Activated CD4-positive, CD25-positive, alpha-beta regulatory T cell treated with anti-CD3 and anti-CD28 coated beads, Interleukin-2, amount 50 U/mL, for 24 hours (primary cell): ENCODE measurements at places on chromosomes 11 and 22.

DNA sequence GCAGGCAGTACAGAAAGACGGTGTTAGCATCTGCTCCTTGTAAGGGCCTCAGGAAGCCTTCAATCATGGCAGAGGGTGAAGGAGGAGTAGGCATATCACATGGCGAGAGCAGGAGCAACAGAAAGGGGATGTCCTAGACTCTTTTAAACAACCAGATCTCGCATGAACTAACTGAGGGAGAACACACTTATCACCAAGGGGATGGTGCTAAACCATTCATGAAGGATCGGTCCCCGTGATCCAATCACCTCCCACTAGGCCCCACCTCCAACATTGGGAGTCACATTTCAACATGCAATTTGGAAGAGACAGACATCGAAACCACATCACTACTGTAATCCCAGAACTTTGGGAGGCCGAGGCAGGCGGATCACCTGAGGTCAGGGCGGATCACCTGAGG lies 39.9 kb upstream of the LIPT2 start:
- ATAC-seq: no peak

DNA sequence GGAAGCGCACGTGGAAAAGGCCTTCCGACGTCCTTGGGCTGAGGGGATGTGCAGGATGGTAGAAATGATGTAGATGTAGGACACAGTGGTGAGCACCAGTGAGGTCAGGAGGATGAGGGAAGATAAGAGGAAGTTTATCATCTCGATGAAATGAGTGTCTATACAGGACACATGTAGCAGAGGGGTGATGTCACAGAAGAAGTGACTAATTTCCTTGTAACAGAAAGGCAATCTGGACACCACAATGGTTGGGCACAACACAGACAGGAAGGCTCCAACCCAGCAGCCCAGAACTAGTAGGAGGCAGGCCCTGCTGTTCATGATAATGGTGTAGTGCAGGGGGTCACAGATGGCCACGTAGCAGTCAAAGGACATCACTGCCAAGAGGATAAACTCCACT lies 35.0 kb upstream of the OR6M1 start:
- no peak for ATAC-seq

GRCh38 chr11:57485217-57485990 lies 25.1 kb downstream of the RTN4RL2 start:
- ATAC-seq: peak; percentile 14

GRCh38 chr11:94832604-94833235 lies 64.6 kb downstream of the AMOTL1 start:
- no peak for ATAC-seq

DNA sequence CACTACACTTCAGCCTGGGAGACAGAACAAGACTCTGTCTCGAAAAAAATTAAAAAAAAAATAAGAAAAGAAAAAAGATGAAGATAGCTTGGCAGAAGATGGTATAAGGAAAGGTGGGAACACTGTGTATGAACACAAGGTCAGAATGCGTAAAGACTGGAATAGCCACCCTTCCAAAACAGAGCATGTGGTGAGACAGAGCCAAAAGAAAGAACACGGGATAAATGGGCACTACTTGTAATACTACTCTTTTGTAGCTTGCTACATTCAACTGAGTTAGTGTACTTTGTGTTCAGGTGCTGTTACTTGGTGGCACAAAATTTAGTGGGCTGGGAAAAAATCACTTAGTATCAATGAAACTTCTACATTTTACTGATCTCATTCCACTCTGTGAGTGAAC lies 628.6 kb upstream of the KIRREL3 start:
- ATAC-seq: no peak

DNA sequence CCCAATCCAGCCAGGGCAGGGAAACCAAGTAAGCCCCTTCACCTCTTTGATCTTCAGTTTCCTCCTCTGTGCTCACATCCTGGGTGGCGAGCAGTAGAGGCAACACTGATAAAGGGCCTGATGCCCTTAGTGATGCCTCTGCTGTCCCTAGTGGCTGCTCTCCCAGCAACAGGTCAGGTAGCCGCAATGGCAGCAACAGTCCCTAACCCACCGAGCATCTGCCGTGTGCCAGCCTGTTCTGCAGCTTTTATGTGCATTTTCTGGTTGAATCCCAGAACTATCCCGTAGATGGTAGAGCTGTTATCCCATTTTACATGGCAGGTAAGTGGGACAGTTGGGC lies 5.2 kb downstream of the SCYL1 start:
- ATAC-seq: peak; percentile 66

DNA sequence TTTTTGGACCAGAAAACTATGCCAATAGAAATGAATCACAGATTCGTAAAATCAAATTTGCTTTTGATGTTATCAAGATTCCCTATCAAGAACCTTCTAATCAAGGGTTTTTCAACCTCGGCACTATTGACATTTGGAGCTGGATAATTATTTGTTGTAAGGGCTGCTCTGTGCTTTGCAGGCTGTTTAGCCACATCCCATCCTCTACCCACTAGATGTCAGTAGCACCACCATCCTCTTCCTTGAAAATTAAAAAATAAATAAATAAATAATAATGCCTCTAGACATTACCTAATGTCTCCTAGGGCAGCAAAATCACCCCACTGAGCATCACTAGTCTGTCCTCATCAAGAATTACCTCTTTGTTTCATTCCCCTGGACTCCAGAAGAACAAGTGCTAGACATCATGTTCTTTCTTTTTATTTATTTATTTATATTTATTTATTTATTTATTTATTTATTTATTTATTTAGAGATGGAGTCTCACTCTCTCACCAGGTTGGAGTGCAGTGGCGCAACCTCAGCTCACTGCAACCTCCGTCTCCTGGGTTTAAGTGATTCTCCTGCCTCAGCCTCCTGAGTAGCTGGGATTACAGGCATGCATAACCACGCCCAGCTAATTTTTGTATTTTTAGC lies 744.7 kb downstream of the KCNA4 start:
- no peak for ATAC-seq

- peak; percentile 88 for ATAC-seq
Measured at GRCh38 chr11:108199446-108200321, 22.8 kb downstream of the NPAT start.

DNA sequence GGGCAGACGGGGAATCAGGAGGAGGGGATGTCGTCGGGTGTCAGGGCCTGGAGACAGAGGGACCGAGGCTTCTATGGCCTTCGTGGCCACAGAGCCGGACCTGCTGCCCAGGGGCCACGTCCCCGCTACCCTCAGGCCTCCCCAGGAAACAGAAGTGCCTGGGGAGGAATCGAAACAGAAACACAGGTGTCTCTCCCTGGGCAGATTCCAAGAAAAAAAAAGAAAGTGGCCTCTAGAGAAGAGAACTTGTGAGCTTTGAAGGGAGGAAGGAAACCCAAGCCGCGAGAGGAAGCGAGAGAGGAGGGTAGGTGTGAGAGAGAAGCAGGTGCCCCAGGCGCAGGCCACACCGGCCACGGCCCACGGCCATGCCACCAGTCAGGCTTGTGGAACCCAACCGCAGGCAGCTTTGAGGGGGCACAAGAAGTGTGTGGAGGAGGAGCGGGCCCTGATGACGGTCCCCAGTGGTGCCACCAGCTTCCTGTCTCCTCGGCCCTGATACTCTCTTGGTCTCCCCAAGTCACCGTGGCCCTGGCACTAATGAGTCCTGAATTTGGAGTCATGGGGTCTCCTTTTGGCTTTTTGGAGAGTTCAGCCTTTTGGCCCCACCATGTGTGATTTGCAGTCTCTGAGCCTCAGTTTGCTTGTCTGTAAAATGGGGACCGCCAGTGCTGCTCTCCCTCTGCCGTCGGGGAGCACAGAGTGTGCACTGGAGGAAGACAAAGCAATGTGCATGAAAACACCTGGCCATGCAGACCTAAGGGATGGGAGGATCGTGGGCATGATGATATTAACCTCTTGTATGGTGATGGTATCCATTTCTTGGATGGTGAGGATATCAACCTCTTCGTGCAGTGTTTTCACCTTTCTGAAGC lies 25.2 kb downstream of the LIF start:
- ATAC-seq: peak; percentile 64

DNA sequence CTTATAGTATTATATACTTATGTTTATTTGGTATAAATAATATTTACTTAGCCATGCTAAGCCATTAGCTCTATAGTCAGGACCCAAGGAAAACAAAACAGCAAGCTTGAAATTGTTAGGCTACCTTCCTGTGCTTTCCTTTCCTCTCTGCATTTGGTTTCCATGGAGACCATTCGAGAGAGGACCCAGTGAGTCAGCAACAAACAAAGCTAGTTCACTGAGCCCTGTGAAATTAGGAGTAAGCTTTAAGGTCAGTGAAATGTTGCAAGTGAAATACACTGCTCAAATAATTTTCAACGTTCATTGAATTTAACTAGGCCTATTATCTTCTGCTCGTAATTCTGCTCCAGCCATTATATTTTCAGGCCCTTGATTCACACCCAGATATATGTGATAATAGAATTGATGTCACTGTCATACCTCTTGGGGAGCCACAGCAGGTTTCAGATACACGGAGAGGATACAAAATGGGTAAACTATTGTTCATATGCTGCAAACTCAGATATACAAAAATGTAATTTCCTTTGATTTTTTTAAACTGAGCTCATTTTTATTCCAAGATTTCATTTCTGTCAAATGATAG lies 9.1 kb upstream of the OR10D3 start:
- no peak for ATAC-seq

DNA sequence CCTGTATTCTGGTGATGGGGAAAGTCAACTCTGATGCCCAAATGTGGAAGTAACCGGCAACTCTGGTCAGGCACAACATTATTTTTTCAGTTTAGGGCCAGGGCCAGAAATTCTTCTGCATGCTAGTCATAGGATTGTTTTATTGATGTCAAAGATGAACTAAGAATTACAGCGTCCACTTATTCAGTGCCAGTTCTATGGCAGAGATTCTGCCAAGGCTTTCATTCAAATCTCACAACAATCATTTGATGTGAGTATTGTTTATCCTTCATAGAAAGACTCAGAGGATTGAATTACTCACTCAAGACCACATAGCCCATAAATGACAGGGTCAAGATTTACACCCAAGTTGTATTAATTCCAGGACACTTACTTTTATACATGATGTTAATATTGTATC lies 87.7 kb downstream of the TMPRSS5 start:
- no peak for ATAC-seq

- ATAC-seq: no peak
Measured at GRCh38 chr11:44133335-44133946, 38.0 kb downstream of the EXT2 start.

GRCh38 chr11:44680982-44681597 lies 45.7 kb upstream of the TSPAN18 start:
- ATAC-seq: peak; percentile 53

DNA sequence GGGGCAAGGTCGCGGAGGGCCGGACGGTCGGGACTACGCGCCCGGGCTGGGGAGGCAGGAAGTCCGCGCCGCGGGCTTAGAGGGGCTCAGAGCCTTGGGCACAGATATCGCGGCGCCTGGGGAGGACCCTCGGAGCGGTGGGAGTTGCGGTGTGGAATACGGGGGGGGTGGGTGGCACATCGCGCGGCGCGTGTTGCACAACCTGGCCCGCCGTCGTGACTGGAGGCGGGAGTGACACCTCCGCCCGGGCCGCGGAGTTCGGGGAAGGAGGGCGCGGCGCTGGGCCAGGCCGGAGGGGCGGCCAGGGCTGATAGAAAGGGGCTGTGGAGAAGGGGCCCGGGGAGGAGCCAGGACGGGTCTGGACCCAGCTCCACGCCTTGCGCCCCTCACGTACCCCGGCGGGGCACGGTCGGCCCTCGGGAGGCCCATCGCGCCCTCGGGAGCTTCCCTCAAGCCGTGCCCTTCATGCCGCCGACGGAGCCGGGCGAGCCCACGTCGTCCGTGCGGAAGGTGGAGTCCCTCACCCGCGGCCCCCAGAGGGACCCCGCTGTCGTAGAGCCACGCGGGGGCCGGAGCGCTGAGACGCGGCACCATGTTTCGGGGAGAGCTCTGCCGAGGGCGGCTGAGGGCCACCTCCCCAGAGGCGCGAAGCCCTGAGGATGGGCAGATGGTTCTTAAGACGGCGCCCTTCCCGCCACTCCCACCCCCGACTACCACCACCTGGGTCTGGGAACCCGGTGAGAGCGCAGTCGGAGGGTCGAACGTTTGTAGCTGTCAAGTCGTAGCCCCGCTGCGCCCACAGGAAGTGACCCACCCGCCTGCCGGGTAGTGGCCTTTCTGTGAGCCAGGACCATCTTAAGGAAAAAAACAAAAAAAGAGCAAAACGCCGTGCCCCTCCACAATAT lies 729 bp downstream of the IL17RA start:
- ATAC-seq: peak; percentile 5

DNA sequence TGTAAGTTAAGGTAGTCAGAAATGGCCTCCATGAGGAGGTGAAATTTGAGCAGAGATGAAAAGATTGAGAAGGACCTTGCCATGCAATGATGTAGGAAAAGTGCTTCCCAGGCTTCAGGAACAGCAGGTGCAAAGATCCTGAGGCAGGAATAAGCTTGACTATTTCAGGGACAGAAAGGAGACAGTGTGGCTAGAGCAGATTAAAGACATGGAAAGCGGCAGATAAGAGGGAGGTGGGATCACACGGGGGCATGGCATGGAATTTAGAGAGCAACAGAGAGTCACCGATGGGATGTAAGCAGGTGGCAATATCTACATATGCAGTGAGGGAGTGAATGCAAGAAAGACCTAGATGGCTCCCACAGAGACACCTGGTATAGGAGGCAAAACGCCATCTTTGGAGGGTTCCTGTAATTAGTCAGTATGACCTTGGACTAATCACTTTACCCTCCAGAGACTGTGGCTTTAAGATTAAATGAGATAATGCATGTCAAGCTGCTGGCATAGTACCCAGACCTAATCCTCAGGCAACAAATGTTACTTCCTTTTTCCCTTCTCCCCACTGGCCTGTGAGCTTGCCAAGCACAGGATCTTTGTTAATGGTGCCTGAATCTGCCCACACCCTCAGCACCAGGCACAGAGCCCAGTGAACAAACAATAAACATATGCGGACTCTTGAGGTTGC lies 24.6 kb upstream of the ACER3 start:
- no peak for ATAC-seq

- no peak for ATAC-seq
Measured at GRCh38 chr11:125264100-125265022, 99.8 kb downstream of the PKNOX2 start.

- ATAC-seq: no peak
Measured at GRCh38 chr11:125942771-125943428, 2.9 kb upstream of the VSIG10L2 start.

- no peak for ATAC-seq
Measured at GRCh38 chr11:1650918-1651262, 21.3 kb downstream of the KRTAP5-5 start.

DNA sequence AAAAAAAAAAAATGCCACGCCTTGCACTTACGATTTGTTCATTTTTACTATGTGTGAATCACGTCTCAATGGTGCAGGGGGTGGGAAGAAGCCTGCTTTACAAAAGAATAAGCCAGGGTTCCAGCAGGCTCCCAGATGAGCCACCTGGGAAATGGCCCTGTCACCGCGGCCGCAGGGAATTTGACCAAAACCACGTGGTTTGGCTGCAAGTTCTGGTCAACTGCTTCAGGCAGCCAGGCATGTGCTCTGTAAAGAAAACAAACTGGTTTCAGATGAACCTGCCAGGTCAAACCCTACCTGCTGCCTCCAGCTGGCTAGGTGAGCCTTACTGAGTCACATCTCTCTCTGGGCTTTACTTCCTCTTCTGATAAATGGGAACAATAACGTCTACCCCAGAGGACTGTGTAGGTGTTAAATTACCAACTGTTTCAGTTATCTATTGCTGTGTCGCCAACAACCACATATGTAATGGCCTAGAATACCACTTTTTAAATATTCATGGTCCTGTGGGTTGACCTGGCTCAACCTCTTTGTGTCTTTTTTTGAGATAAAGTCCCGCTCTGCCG lies 30.5 kb upstream of the GCAT start:
- peak; percentile 48 for ATAC-seq

- no peak for ATAC-seq
Measured at GRCh38 chr22:25080855-25081254, 118.8 kb upstream of the CRYBB3 start.
